ENCODE measurements at places on chromosomes 13 and 19.
A peak's percentile ranks its signal among the peaks of the same experiment; 100 is the strongest.

GRCh38 chr13:111388851-111389500 is 68.5 kb downstream of the TEX29 start:
- peak; percentile 18 for DNase-seq

GRCh38 chr13:77544355-77544754 is 8.8 kb downstream of the SCEL start:
- DNase-seq, result no peak

DNA sequence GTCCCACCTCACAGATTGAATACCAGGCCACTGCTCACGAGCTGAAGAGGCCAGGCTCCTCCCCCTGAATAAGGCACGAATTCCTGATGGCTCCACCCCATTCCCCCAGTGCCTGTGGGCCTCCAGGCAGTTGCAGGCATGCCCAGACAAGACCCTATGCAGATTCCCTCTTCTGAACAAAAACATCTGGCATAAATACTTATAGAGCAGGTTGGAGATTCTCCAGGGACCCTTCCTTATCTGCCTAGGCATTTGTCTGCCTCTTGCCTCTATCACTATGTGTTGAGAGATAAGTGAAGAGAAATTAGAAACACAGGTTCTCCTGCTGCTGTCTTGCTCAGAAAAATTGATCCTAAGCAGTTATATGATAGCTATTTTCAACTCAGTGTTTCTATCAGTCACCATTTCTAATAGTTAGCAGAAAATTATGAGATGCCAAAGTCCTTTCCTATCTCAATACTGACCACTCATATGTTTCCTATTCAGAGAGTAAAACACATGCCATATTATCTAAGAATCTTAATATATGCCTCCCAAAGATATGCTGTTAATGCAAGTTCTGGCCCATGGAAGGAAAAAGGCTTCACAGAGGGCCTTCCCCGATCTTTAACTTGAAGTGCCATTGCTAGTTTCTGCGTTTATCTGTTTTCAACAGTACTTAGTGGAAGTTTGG is 364.0 kb downstream of the KCTD12 start:
- DNase-seq, result no peak

GRCh38 chr19:16347706-16348105 is 23.1 kb downstream of the KLF2 start:
- DNase-seq, result no peak

GRCh38 chr13:70630247-70630646 is 522.0 kb upstream of the KLHL1 start:
- DNase-seq, result no peak

DNA sequence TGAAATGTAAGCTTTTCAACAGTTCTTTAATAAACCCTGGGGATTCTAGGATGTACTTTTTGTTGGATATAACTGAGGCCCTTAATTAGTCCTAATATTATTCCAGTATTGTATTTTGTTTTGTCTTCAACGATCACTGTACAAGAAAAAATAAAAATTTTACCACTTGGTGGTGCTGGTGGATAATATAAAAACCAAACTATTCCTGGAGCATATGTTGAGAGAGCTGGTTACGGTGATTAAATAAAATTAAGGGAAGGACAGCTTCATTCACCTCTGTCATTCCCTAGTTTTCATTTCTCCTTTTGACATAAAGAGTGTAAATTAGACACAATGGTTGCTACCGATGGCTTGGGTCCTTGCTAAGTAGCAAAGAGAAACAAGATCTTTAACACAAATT is 598.6 kb upstream of the PCDH20 start:
- no peak for DNase-seq

All from stimulated activated CD4-positive, alpha-beta T cell treated with anti-CD3 and anti-CD28 coated beads, Interleukin-1b, Interleukin-23, amount 100 ng/mL, for 24 hours (primary cell).